Esophagus mucosa (tissue), 1 donor: ENCODE measurements at places on chromosomes 2 and 18. TPM values are rescaled to one million over a fixed set of nuclear protein-coding genes. Genes with fewer than 3 reads are reported as not detected.

Gene TM4SF20
- not detected for total RNA-seq

Gene PDE1A
- 1.2 TPM for total RNA-seq

DNA sequence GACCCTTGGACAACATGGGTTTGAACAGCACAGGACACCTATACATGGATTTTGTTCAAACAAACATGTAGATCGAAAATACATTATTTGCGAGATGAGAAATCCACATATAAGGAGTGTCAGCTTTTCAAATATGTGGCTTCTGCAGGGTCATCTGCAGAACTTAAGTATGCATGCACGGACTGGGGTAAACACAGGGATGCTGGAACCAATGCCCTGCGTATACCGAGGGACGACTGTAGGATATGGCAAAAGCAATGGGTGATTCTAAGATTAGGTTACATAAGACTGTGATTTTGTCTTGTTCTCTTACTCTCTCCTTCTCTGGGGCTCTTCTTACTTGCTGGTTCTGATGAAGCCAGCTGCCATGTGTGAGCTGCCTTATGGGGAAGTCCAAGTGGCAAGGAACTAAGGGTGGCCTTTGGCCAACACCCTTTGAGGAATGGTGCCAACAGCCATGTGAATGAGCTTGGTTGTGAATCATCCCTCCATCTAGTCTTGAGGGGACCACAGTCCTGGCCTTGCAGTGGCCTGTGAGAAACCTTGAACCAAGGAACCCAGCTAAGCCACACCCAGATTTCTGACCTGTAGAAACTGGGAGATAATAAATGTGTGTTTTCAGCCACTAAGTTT lies 66.5 kb downstream of the EVA1A start:
- ATAC-seq: no peak

GRCh38 chr2:30625701-30626100 lies 178.7 kb downstream of the LCLAT1 start:
- no peak for ATAC-seq

DNA sequence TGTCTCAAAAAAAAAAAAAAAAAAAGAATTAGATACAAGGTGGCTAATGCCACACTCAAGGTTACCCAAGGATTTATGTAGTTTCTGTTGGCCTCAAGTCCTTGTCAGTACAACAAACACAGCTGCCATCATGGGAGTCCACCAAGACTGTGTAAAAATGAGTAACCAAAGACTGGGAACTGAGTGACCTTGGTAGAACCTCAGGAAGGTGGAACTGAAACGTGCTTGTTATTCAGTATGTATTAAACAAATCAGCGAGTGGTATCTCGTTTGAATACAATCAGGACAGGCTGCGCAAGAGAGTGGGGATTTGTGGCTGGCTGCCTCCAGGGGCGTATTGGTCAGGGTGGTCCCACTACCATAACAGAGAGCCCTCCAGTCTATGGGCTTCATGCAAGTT lies 1.6 kb upstream of the SFTPB start:
- no peak for ATAC-seq

DNA sequence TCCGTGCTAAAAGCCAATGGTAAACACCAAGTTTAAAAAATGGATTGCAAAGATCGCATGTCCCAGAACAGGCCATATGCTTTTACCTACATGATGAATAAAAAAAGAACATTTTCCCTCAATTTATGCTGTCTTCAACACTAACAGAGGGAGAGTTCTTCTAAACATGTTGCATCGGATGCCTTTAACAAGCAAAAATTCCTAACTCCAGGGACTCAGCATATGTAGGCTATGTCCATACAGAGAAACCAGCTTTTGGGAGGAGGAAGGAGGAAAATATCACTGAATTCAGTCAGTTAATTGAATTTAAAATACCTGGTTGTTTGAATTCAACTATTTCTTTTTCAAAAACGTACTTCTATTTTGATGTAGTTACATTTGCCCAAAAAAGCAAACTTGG lies 28.6 kb downstream of the BCL11A start:
- no peak for ATAC-seq

Gene DSC2
- 434 TPM for total RNA-seq

- peak; percentile 53 for ATAC-seq
These were observed 6.5 kb downstream of the METTL5 start for GRCh38 chr2:169818241-169818640.

Gene SERPINE2
- 63.7 TPM for total RNA-seq

Gene NMUR1
- 0.08 TPM for total RNA-seq

Gene GALR1
- not detected for total RNA-seq

DNA sequence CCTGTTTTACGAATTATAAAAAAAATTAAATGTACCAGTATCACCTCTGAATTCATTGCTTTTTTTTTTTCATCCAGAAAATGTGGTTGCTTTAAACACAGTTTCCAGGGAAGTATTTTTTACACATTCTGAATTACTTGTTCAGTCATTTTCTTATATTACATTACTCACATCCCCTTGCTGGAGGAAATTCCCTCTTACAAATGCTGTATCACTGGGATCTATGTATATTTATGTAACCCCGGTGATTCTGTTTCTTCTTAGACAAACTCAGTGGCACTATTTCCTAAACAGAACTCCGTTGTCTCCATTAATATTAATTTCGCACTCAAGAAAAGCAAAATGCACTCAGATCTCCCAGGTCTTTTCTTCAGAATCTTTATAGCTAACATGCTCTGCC lies 1078.5 kb upstream of the ZEB2 start:
- ATAC-seq: no peak

DNA sequence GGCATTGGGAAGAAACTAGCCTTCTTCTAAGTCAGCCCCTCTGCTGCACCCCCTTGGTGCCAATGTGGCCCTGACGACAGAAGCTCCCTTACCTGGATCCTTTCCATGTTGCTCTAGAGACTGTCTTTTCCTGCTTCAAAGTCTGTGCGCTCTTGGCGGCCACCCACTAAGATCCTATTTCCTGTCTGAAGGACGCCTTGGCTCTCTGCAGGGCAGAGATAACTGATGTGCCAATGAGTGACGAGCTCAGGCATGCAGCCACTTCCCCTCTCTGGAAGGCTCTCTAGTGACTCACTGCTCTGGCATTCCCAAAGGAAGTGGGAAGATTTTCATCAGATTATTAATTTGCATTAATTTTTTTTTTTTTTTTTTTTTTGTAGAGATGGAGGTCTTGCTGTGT lies 273.5 kb downstream of the CDH20 start:
- peak; percentile 98 for ATAC-seq

Gene IFIH1
- 10.3 TPM for total RNA-seq

DNA sequence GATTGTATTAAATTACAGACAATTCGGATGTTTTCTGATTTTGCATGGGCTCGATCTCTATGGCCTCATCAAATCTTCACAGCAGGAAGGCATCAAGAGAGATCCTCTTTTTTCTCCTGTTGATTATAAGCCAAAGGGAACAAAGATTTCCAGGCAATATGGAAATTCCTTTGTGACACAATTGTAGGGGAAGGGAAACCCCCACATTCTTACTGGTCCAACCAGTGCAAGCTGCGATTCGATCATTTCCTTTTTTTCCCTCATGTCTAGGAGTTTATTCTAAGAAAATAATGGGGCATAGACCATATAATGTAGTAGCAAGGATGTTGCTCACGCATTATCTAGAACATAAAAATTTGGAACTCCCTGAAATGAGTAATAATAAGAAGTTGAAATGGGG lies 87.7 kb downstream of the LYPD6 start:
- ATAC-seq: no peak

DNA sequence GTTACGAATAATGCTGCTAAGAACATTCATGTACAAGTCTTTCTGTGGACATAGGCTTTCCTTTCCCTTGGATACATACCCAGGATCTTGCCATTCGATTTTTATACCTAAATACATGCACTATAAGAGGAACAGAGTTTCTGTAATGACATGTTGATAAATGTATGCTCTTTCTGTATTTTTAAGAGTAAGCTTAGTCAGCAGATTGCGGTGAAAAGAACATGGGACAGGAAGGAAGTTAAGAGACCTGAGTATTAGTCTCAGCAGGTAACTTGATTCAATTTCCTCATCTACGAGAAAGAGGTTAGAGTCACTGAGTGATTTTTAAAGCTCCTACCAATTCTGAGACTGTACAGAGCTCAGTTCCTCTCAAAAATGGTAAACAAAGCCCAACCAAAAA lies 2.6 kb upstream of the TLK1 start:
- ATAC-seq: no peak

DNA sequence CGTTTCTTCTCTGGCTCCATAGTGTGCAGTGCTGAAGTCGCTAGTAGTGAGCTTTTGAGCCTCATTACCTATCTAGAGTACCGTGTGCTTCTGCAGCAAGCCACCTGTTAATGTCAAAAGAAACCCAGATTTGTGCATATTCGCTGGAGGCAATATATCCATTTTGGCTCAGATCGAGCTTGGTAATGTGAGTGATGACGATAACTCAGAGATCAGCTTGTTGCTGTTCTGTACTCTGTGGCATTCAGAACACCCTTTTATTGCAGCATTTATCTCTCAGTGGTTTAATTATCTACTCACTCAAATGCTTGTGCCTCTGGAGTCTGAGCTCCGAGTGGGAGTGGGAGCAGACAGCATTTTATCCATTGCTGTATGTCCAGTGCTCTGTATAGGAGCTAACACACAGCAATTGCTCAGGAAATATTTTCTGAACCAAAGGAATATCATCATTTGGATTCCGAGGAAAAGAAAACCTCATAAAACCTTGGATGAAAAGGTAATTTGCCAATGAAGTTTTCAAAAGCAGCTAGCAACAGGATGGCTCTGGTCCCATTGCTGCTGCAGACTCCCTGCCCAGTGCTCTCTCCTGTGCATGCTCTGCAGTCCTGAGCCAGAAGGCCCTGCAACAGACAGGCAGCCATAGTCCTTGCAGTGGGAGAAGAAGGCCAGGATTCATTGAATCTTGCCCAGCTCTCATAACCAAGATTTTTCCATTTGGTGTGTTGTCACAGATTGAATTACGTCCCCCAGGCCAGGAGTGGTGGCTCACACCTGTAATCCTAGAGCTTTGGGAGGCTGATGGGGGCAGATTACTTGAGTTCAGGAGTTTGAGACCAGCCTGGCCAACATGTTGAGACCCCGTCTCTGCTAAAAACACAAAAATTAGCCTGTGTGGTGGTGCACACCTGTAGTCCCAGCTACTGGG lies 183.8 kb downstream of the MYCN start:
- ATAC-seq: no peak

- ATAC-seq: peak; percentile 4
These were observed 134.1 kb upstream of the CREB1 start for GRCh38 chr2:207395535-207396251.

DNA sequence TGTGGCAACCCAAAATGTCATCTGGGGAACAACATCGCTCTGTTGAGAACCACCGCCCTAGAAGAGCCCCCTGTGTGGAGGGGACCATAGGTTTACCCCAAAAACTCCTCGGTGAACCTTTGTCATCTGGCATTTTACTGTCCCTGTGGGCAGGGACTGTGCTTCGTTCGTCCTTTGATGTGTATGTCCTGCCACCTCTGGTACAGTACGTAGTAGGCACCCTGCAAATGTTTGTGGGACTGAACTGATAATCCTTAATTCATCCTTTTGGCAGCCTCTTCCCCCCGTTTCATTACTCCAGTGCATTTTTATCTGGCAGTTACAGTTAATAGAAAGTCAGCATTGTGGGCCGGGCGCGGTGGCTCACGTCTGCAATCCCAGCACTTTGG lies 728 bp downstream of the NAPG start:
- peak; percentile 3 for ATAC-seq

Gene LOXHD1
- 0.12 TPM for total RNA-seq

DNA sequence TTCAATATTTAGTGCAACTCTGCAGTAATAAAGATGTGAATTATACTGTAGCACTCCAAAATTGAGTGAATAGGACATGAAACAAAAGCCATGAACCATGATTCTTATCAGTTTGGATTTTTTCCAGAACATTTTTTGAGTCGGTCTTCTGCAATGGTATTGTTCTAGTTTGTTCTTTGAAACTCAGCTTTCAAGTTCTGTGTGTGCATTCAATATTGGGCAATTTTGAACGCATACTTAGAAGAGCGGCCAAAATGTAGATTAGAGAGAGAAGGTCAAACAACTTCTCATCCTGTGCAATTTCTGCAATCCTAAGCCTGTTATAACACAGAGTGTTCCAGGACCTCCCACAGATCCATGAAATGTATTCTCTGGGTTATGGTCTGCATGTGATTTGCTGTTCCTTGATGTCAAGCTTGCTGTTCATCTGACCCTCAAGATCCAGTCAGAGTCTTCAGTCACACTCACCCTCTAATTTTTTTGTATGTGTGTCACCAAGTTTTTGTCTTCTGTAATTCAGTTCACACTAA lies 48.3 kb downstream of the TSPYL6 start:
- no peak for ATAC-seq

DNA sequence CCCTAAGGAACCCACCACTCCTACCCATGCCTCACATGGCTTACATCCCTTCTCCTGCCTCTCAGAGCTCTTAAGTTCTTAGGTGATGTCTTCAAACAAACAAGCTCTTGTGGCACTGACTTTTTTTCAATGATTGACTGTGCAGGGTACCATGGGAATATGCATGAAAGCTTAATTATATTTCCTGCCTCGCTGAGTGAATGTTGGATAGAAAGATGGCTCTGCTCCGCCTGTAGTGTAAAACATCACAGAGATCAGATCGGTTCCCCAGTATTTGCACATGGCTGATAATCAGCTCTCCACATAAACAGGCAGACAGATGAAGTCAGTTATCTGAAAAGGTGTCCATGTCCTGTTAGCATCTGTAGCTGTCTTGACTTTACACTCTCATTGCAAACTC lies 820.8 kb downstream of the TDRD15 start:
- no peak for ATAC-seq

GRCh38 chr2:224958873-224959272 lies 83.4 kb downstream of the DOCK10 start:
- ATAC-seq: no peak

- no peak for ATAC-seq
These were observed 135.4 kb downstream of the PTH2R start for GRCh38 chr2:208541989-208542464.

DNA sequence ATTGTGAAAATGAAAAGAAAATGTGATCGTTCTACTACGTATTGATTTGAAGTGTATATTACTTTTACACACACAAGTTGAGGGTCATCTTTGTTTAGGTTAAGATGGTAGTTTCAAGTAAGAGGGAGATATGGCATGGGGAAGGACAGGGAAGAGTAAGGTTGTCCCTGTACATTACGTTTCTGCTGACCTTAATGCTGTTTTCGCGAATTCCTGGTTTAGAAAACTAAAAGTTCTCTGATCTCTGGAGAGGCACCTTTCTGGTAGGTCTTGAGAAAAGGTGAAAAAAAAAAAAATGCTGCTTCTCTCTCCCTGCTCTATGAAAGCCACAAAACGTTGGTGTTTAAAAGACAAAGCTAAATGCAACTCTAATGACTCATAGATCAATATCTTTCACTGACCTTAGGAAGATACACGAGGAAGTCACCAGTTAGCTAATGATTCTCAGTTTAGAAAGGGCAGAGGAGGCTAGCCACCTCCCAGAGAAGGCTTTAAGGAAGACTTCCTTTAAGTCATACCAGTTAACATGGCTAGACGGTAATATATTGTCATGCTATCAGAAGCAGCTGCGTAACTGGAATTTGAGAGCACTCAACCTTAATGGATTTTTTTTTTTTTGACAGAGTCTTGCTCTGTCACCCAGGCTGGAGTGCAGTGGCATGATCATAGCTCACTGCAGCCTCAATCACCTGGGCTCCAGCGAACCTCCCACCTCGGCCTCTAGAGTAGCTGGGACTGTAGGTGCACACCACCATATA lies 13.2 kb downstream of the TXNDC2 start:
- ATAC-seq: peak; percentile 73

GRCh38 chr2:68831686-68832232 lies 39.4 kb downstream of the BMP10 start:
- ATAC-seq: peak; percentile 11

GRCh38 chr2:96527286-96528005 lies 9.1 kb upstream of the ARID5A start:
- ATAC-seq: no peak
